D721Med (cell line): ENCODE measurements at places on chromosomes 4 and X.

DNA sequence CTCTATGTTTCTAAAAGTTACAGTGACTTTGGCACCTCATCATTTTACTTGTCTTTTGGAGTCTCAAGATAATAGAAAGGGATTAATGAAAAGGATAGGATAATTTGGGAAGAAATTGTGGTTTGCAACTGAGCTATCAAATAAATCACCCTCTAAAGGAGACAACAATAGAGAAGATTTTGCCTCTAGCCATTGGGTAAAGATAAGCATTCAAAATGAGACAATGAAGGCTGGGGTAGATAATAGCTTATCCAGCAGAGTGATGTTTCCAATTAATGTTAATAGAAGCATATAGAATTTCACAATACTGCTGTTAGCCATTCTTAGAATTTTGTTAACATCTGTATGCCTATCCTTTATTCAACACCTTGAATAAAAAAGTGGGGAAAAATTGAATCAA, 1177.6 kb downstream of the ADGRL3 start:
- no peak for DNase-seq

- DNase-seq: no peak
These were observed 33.9 kb downstream of the NAA11 start for GRCh38 chr4:79292008-79292407.

DNA sequence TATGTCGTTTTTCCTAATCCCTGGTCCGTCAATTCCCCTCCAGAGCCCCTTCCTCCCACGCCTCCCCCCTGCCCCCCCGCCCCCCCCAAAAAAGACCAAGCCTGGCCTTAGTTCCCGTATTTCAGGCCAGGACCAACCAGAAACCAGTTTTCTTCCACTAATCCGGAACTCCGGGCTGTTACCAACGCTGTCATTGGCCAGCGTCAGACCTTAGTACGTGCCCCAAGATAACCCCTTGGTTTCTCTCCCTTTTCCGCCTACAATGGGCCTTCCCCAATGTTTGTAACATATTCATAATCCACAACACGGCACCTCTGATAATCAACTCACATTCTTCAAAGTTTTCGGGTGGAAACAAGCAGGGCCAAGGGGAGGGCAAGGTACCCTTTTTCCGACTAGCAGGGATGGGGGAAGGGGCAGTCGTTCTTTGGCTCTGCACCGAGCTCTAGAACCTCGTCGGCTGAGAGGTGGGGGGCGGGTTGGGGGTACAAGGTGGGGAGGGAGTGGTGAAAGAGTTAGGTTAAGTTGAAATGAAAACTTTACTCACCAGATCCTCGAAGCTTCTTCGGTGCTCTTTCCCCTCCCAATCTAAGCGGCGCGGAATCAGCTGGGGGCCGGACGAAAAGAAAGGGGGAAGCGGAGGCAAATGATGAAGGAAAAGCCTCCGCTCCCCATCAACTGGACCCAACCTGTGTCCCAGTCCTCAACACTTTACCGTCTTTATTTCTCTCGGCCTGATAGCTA, 1.5 kb downstream of the BRWD3 start:
- DNase-seq: no peak

GRCh38 chrX:153966841-153967535, 4.6 kb downstream of the HCFC1 start:
- no peak for DNase-seq

DNA sequence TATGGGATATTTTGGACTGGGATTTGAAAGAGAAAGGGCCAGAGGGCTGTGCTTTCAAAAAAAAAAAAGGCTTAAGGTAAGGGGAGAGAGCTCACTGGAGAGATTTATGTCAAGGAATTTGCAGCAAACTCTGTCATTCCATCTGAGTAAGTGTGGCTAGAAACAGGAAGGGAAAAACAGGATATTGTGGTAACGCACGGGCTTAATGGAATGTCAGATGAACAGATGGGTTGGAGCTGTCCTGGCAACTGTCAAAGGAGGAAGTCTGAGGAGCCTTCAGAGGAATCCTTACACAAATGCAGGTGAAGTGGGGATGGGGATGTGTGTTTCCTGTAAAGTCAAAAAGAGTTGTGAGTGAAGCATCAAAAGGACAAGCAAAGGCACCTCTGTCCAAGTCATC, 15.1 kb upstream of the NKX3-2 start:
- DNase-seq: no peak

- DNase-seq: no peak
These were observed 313.4 kb downstream of the TENM3 start for GRCh38 chr4:182556580-182556979.

DNA sequence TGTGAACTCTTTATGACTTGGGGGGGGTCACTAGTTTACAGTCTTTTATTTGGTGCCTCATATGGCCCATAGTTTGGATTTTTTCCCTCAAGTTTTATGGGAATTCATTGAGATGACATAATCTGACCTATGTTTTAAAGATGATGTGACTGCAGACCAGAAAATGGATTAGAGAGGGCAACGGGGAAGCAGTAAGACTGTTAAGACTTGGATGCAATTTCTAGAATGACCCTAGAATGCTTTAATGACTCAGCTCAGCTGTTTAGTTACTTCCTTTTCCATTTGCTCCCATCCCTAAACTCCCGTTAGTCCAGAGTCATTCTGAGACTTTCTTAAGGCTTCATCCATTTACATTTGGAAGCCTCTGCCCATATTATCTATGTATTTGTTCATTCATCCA, 59.9 kb upstream of the PDGFRA start:
- DNase-seq: no peak
